ENCODE measurements at places on chromosomes 11 and 22.
A peak's percentile ranks its signal among the peaks of the same experiment; 100 is the strongest.

DNA sequence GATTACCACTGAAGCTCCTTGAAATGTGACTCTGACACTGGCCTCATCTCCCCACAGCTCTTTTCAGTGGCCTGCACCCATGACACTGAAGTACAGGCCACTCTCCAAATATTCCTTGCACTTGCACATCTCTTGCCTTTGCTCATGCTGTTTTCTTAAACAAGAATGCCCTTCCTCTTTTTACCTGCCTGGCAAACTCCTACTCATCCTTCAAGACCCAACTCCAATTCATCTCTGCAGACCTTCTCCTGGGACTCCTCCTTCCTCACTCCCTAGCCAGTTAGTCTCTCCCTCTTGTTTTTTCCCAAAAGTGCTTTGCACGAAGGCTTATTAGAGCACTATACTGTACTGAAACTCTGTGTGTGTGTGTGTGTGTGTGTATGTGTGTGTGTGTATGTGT is 2.6 kb downstream of the KCNE3 start:
- DNase-seq: no peak

DNA sequence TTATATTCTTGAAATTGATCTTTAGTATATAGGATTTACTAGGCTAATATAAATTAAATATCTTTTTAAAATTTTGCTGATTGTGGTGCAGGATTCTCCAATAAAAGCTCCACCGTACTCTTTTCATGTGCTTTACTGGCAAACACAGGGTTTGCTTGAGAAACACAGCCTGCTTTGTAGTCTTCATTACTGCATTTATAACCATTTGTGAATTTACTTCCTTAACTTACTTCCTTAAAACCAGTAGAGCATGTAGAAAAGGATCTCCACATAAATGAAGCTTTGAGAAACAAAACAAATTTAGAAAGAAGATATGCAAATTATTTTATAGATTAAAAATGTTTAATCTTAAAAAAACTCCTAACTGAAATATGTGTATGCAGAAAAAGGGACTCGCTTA is 28.8 kb downstream of the SWAP70 start:
- no peak for DNase-seq

- DNase-seq: no peak
Observed at GRCh38 chr22:28129319-28129962, 210.4 kb upstream of the PITPNB start.

GRCh38 chr11:44453871-44454270 is 111.6 kb upstream of the CD82 start:
- DNase-seq: no peak

GRCh38 chr11:45494738-45495137 is 170.7 kb downstream of the CHST1 start:
- DNase-seq: no peak

- DNase-seq: no peak
Observed at GRCh38 chr22:37664249-37665101, 6.0 kb downstream of the PDXP start.

DNA sequence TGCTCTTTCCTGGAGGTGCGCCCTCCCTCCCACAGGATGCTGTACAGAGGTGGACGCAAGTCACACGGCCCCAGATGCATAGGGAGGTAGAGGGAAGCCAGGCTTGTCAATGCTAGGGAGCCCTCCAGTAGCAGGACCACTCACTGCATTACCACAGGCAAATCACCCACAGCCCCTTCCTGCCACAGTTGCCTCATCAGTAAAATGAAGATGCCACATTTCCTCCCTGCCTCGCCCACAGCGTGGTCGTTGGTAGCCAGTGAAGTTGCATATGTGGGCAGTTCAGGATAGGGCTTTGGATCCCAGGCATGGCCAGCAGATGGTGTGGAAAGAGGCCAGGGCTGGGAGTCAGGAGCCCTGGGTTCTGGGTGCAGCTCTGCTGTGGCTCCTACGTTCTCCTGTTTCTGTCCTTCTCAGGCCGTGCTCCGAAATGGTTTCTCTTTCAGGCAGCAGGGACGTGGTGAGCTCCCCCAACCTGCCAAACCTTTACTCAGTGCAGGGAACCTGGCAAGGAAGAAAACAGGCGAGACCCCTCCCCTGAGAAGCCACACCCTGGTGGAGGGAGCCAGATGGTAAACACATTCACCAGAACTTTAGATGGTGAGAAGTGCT is 22.6 kb downstream of the DAGLA start:
- DNase-seq: no peak

- no peak for DNase-seq
Observed at GRCh38 chr22:34761111-34761510, 304.8 kb upstream of the ISX start.

DNA sequence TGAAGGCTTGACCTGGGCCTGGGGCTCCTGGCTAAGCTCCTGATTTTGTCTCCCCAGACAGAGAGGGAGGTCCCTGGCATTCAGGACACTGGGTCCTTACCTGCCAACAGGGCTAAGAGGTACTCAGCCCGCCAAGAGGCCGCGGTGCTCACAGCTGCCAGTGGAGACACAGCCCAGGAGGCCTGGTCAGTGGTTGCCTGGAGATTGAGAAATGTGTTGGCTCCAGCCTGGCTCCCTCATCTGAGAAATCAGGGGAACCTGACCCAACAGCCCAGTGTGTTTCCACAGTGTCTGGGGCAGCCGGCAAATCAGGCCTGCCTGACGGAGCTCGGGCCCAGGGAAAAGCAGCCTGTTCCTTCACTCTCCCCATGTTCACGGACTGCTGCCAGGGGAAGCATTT is 79.4 kb upstream of the NAV2 start:
- DNase-seq: no peak

DNA sequence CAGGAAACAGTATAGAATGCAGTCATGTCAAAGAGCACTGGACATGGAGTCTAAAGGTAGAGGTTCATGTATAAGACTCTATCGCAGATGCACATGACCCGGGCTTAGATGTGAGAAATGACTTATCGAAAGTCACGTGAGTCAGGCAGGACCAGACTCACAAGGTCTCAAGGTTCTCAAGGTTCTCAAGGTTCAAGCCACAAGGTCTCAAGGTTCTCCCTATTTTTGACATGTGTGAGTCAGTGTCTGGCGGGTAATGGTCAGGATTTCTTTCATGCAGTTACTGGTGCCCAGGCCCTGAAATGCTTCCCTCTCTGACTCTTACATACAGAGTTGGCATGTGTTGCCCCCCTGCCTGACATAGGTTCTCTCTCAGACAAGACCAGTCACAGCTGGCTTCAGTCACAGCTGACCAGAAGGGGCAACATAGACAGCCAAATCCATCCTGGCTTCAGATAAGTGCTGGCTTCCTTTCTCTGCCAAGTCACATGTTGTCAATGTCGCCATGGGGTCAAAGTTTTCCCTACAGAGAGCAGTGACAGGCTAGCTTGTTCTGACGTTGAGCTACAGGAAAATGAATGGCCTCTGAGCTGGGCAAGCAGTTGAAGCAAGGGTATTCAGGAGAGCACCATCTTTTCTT is 10.1 kb downstream of the CSRP3 start:
- no peak for DNase-seq

GRCh38 chr11:74418509-74418895 is 20.3 kb upstream of the PGM2L1 start:
- DNase-seq: no peak

DNA sequence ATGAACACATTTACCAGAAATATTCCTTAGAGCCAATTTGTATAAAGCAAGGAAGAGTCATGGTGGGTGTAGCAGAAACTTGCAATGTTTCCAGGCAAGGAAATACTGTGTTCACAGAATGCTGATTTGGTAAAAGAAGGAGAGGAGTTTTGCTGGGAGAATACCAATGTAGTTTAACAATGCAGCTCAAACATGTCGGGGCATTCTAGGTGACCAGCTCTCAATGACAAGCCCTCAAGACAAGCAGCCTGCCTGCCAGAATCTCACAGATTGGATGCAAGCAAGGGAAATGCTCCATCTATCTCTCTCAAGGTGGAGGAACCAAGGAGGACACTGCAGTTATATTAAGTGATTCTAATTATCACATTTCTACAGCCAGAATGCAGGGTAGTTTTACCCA is 190.4 kb downstream of the MAML2 start:
- DNase-seq: no peak

GRCh38 chr22:17807578-17808410 is 33.5 kb upstream of the BID start:
- no peak for DNase-seq

GRCh38 chr11:1779806-1780699 is 16.3 kb upstream of the CTSD start:
- DNase-seq: no peak

DNA sequence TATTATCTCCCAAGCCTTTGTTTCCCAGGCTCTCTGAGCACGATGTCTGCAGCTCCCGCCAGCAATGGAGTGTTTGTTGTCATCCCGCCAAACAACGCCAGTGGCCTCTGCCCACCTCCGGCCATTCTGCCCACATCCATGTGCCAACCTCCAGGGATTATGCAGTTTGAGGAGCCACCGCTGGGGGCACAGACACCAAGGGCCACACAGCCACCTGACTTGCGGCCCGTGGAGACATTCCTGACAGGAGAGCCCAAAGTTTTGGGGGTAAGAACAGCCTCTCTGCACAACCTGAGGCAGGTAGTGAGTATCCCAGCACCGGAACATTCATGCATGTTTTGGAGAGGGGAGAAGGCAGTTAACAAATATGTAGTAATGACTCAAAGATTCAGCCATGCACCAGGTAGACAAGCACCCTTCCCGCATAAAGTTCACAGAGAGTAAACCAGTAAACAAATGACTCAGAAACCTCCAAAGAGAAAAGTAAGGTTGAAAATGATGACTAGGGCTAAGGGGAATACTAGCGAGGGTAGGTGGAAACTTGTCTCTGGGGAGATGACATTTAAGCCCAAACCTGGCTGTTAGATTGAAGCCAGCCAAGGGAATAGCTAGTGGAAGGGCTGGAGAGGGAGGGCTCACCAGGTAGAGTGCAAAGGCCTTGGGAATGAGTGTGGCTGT is 7.2 kb downstream of the MS4A15 start:
- DNase-seq: no peak

- peak; percentile 70 for DNase-seq
Observed at GRCh38 chr11:65132988-65133700, 1.2 kb downstream of the SYVN1 start.

DNA sequence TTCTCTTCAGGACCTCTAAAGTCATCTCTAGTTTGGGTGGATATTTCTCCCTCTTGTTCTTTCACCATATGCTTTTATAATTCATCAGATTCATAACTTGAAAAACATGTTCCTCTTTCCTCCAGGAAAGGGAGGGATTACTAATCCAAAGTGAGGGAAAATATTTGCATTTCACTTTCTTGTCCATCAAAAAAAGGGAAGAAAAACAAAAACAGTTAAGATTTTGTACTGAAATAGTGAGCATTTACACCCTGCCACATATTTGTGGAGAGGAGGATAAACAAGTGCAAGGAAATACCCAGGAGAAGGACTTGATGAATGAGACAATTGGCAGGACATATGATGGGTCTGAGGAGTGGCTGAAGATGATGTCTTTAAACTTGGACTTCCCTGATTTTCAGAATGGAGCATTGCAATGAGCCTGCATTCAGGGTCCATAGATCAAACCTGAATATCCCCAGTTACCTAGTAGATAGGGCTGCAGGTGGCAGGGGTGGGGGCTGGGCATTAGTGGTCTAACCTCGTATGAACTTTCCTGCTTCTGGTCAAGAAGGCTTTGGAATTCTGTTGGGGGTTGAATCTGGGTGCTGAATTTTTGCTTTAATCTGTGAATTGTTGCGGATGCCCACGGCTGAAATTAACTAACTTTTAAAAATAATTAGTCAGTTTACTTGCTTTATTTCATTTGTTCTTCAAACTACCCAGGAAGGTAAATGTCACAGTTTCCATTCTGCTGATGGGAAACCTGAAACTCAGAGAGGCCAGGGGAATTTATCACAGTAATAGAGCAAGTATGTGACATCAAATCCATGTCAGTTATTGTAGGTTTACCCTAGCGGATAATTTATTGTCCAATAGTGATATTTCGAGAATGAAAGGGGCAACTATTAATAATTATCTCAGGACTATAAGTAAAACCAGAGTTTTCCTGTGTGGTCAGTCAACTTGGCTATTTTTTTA is 36.9 kb upstream of the TMEM123 start:
- no peak for DNase-seq

GRCh38 chr11:8248786-8249185 is 14.9 kb downstream of the LMO1 start:
- no peak for DNase-seq

DNA sequence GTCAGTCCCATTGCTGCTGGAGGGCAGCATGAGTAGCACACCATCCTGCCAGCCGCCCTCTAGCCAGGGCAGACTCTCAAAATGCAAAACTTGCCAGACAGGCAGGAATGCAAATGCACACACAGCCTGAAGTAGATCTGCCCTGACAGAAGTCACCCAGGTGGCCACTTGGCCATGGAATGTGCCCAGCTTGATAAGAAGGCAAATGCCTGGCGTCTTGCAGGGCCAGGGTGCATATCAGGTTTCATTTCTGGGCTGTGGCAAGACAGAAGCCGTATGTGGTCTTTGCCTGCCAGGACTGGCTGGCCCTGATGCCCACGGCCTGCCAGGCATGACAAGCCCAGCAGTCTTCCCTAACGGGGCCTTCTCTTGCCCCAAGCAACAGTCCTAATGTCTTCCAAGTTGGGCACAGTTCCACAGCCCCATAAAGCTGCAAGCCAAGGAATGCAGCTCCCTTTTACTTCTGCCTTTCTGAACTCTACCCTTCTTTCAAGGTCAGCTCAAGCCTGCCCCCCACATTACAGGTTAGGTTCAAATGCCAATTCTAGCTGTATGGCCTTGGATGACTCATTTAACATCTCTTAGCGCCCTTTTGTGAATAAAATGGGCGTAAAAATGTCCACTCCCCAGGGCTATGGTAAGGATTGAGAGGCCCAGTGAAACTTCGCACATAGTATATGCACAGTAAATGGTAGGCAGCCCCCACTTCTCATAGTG is 29.7 kb downstream of the POU2AF3 start:
- no peak for DNase-seq

DNA sequence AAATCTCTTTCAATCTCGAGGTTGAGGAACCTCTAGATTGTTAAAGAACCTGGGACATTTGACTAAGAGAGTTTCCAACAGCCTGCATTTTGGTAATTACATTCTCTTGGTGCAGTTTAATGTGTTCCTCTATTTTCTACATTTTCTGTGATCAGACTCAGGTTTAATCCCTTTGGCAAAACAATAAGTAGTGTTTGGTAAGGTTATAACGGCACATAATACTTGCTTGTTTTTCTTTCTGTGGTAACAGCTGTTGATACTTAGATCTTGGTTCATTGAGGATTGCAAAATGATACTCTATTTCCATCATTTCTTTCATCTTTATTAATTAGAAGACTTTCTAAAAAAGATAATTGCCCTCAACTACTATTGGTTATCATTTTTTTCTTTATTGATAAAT is 271.3 kb downstream of the SBF2 start:
- DNase-seq: no peak

DNA sequence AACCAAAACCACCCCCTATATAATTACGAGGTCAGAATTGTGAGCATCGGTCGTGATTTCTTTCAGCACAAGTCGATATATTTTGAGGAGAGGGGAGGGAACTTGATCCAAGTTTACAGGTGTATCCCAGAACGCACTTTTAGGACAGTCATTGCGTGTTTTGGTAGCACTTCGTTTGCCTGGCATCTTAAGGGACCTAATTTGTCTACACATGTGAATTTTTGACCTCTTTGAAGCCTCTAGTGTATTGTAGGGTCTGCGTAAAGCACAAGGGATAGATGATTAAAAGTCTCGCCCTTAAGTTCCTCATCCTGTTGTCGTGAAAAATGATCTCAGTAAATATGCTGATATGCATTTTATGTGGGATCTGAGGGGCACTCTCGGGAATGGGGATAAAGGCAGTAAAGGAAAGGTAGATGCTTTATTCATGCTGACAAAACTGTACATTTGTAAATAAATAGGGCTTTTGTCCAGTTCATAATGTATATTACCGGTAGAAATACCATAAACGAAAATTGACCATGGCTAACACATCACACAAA is 632 bp upstream of the CCDC34 start:
- no peak for DNase-seq

- no peak for DNase-seq
Observed at GRCh38 chr11:132056689-132057088, 686.3 kb downstream of the NTM start.
